ENCODE measurements at places on chromosomes 1 and 21. TPM values are rescaled to one million over a fixed set of nuclear protein-coding genes. Genes with fewer than 3 reads are reported as not detected.
A peak's percentile ranks its signal among the peaks of the same experiment; 100 is the strongest.

DNA sequence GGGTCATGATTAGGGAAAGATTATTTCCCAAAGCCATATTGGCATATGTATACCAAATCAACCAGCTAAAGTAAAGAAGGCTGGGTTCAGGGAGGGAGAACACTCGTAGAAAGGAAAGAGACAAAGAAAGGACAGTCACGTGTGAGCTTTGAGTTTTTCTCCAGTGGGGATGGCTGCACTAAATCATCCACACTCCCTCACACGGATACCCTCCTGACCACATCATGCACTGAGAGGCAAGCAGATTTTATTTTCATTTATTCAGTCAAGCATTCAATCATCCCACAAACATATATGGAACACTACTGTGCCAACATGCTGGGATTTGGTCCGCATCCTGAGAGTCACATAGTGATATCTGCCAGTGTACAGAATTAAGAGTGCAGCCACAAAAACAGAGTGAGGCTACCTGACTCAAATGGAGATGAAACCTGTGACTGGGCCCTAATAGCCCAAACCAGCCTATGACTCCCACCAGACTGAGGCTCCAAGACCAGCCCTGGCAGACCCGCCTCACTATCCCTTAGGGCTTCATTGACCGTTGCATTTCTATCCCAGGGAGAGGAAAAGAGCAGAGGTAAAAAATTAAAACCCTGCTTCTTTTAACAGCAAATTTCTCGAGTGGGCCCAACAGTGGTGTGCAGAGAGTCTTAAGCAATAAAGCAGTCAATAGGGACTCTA lies 155.9 kb downstream of the BARHL2 start:
- DNase-seq = no peak
- no peak overlapping the region for H3K27ac ChIP-seq
- no peak overlapping the region for H3K4me3 ChIP-seq
- H3K36me3 ChIP-seq = no peaks in the 10 kb centered on the region

DNA sequence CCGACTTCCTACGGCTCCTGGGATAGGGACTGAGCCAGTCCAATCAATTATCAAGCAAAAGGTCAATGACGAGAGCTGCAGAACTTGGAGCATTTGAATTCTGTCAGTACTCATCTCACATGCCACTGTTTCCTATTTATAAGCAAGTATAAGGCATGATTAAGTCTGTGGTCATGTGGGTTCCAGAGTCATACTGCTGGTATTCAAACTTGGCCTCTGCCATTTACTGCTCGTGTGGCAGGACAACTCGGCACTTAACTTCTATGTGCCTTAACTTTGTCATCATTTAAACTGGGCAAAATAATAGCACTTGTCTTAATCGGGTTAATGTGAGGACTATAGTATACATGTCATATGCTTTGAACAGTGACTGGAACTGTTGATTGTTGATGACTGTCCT lies 44.9 kb upstream of the TNFSF18 start:
- H3K36me3 ChIP-seq = peaks cover 3% of the 10 kb centered on the region
- DNase-seq = no peak
- H3K27ac ChIP-seq = no peak overlapping the region
- H3K27me3 ChIP-seq = no peaks in the 10 kb centered on the region

- peaks cover 5% of the 10 kb centered on the region for H3K4me1 ChIP-seq
- H3K27ac ChIP-seq = no peak overlapping the region
- DNase-seq = no peak
- no peak overlapping the region for H3K4me3 ChIP-seq
Measured at GRCh38 chr1:67614511-67614934, 70.5 kb upstream of the GADD45A start.

DNA sequence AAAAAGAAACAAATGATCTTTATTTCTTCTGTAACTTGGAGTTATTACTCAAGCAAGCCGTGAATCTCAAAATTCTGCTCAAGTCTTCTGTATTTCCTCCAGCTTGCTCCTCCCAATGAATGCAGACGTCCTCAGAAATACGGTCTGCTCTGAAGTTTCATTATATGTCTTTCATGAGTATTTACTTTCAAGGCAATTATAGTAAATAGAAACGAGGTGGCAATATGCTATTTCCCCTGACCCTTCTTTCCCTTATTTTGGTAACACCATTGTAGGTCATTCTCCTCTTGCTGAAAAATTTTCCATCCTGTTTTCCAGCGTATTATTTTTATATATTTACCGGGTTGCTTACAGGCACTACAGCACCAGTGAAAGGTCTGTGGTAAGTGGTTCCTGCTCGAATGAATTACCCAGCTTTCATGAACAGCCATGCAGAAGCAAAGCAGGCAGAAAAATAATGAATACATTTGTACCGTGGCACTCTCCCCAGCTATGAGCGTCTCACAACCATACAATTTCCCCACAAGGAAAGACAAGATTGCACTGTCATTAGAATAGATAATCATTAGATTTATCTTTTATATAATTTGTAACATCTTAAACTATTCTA lies 350.9 kb upstream of the PKN2 start:
- DNase-seq = no peak
- H3K4me1 ChIP-seq = no peaks in the 10 kb centered on the region

- no peak for DNase-seq
- peaks cover 2% of the 10 kb centered on the region for H3K27me3 ChIP-seq
- peaks cover 42% of the 10 kb centered on the region for H3K4me1 ChIP-seq
- H3K36me3 ChIP-seq = peaks cover 4% of the 10 kb centered on the region
- no peak overlapping the region for H3K27ac ChIP-seq
- H3K4me3 ChIP-seq = no peak overlapping the region
Measured at GRCh38 chr1:235933766-235934116, 67.0 kb upstream of the LYST start.

GRCh38 chr1:210292231-210292871 lies 36.4 kb upstream of the HHAT start:
- no peaks in the 10 kb centered on the region for H3K36me3 ChIP-seq
- DNase-seq = peak; percentile 56

- no peak for DNase-seq
- no peak overlapping the region for H3K27ac ChIP-seq
- peaks cover 16% of the 10 kb centered on the region for H3K4me1 ChIP-seq
- H3K4me3 ChIP-seq = no peak overlapping the region
- peaks cover 14% of the 10 kb centered on the region for H3K36me3 ChIP-seq
Measured at GRCh38 chr1:246583056-246583440, 16.8 kb downstream of the CNST start.

DNA sequence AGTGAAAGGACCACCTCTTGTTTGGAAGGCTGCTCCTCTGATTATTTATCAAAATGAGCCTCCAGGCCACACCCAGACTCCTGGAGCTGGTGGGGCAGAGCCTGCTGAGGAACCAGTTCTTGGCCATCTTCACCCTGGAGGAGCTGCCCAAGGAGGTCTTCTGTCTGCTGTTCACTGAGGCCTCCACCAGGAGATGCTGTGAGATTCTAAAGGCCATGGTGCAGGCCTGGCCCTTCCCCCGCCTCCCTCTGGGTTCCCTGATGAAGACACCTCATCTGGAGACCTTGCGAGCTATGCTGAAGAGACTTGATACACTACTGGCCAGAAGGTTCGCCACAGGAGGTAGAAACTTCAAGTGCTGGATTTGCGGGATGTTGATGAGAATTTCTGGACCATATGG lies 61.7 kb upstream of the GJA8 start:
- no peaks in the 10 kb centered on the region for H3K36me3 ChIP-seq
- peaks cover 6% of the 10 kb centered on the region for H3K27me3 ChIP-seq
- DNase-seq = no peak
- H3K4me3 ChIP-seq = no peak overlapping the region
- H3K4me1 ChIP-seq = no peaks in the 10 kb centered on the region

DNA sequence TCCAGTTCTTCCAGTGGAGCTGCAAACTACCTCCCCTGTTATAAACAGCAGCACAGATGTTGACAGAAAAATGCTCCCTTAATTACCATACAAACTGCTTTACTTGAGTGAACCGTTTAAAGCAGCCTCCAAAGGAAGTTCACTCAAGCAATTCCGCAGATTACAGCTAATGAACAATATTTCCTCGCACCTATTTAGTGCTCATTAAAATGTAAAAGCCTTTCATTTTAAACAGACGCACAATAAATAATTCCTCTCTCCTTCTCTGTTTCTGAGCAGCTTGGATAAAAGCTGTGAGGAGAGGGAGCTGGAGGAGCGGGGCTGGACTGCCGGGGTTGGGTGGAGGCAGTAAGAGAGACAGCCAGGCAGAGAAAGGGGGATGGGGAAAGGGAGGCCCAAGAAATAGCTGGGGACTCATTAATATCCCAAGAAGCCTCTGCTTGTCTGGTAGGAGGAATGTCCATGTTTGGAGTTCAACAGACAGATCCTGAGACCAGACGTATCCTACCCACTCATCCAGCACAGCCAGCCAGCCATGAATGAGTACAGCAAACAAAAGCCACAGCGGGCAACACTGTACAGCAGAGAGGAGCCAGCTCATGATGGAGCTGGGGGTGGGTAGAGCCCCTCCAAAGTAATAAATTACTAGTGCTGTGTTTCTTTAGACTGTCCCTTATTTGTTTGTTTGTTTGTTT lies 227.7 kb downstream of the GPATCH2 start:
- H3K4me3 ChIP-seq = no peak overlapping the region
- H3K4me1 ChIP-seq = no peaks in the 10 kb centered on the region
- no peak for DNase-seq
- no peaks in the 10 kb centered on the region for H3K36me3 ChIP-seq
- no peak overlapping the region for H3K27ac ChIP-seq
- H3K27me3 ChIP-seq = no peaks in the 10 kb centered on the region

GRCh38 chr1:230750576-230750975 lies 3.4 kb downstream of the CAPN9 start:
- H3K4me1 ChIP-seq = no peaks in the 10 kb centered on the region
- no peak overlapping the region for H3K4me3 ChIP-seq
- no peak for DNase-seq
- H3K36me3 ChIP-seq = no peaks in the 10 kb centered on the region
- H3K27ac ChIP-seq = no peak overlapping the region

GRCh38 chr21:36689324-36689723 lies 9.6 kb upstream of the SIM2 start:
- H3K36me3 ChIP-seq = no peaks in the 10 kb centered on the region
- no peak overlapping the region for H3K4me3 ChIP-seq
- DNase-seq = no peak
- peaks cover 61% of the 10 kb centered on the region for H3K27me3 ChIP-seq

Gene RSBN1
- 32.7 TPM for total RNA-seq

Gene DYRK3
- 2.7 TPM for total RNA-seq

Gene LGALS8
- total RNA-seq = 112 TPM

Gene CD1C
- total RNA-seq = not detected

All from activated naive CD8-positive, alpha-beta T cell treated with anti-CD3 and anti-CD28 coated beads, Interleukin-2, amount 10 ng/mL, durations not matched to agents 7 days and 5 days (primary cell).